ENCODE measurements at places on chromosomes 3 and 15. TPM values are rescaled to one million over a fixed set of nuclear protein-coding genes. Genes with fewer than 3 reads are reported as not detected.

Gene SYNPR
- total RNA-seq = not detected

Gene STRIT1
- not detected for total RNA-seq

Gene MESP1
- 2.1 TPM for total RNA-seq

Gene NAALADL2
- total RNA-seq = not detected

Gene UBAP1L
- total RNA-seq = 5.2 TPM

Gene CAPN3
- total RNA-seq = 3.2 TPM

Gene CHRM5
- not detected for total RNA-seq

Gene EPHA3
- 2.1 TPM for total RNA-seq

Gene P2RY1
- 0.11 TPM for total RNA-seq

Gene GOLGA6L10
- 1.2 TPM for total RNA-seq

Gene UBA5
- 61.6 TPM for total RNA-seq

Gene ADGRG7
- not detected for total RNA-seq

Gene KLF15
- not detected for total RNA-seq

Gene GRAMD2A
- total RNA-seq = 0.50 TPM

Gene WDR93
- total RNA-seq = 0.19 TPM

Gene SUCNR1
- total RNA-seq = not detected

Gene HCLS1
- total RNA-seq = 255 TPM

Gene LMAN1L
- 0.82 TPM for total RNA-seq

Gene FYCO1
- 26.2 TPM for total RNA-seq

Gene RARRES1
- total RNA-seq = not detected

Gene CERS3
- total RNA-seq = 1.0 TPM

Gene DNAH12
- 0.08 TPM for total RNA-seq

Gene GOLGA8G
- total RNA-seq = not detected

Gene GNAT1
- total RNA-seq = not detected

Gene OR5K4
- total RNA-seq = not detected

Gene TTLL3
- 55.9 TPM for total RNA-seq

Gene KCNAB1
- not detected for total RNA-seq

Gene SENP7
- 26.8 TPM for total RNA-seq

Gene SPATA12
- not detected for total RNA-seq

Gene UBR1
- total RNA-seq = 37.4 TPM

Gene FGD5
- 0.06 TPM for total RNA-seq

Gene GPR27
- 0.32 TPM for total RNA-seq

Gene ACP3
- total RNA-seq = not detected

Gene GOLGA8J
- not detected for total RNA-seq

Gene BRK1
- total RNA-seq = 111 TPM

Gene PAK6
- 0.42 TPM for total RNA-seq

Gene ALDH1A3
- total RNA-seq = not detected

Gene ZPLD1
- 0.11 TPM for total RNA-seq

Gene LXN
- 14.9 TPM for total RNA-seq

Gene SLC2A2
- not detected for total RNA-seq

Gene SCAANT1
- 2.4 TPM for total RNA-seq

Gene TTLL13
- total RNA-seq = not detected

Gene CNTN4
- not detected for total RNA-seq

Gene TRIM71
- total RNA-seq = not detected

Data from activated T-helper 17 cell treated with anti-CD3 and anti-CD28 coated beads, Interleukin-2, amount 50 U/mL, for 72 hours (primary cell).